ENCODE measurements at places on chromosomes 1 and 21.

GRCh38 chr1:26156285-26157038 lies 2.4 kb upstream of the FAM110D start:
- DNase-seq = no peak

DNA sequence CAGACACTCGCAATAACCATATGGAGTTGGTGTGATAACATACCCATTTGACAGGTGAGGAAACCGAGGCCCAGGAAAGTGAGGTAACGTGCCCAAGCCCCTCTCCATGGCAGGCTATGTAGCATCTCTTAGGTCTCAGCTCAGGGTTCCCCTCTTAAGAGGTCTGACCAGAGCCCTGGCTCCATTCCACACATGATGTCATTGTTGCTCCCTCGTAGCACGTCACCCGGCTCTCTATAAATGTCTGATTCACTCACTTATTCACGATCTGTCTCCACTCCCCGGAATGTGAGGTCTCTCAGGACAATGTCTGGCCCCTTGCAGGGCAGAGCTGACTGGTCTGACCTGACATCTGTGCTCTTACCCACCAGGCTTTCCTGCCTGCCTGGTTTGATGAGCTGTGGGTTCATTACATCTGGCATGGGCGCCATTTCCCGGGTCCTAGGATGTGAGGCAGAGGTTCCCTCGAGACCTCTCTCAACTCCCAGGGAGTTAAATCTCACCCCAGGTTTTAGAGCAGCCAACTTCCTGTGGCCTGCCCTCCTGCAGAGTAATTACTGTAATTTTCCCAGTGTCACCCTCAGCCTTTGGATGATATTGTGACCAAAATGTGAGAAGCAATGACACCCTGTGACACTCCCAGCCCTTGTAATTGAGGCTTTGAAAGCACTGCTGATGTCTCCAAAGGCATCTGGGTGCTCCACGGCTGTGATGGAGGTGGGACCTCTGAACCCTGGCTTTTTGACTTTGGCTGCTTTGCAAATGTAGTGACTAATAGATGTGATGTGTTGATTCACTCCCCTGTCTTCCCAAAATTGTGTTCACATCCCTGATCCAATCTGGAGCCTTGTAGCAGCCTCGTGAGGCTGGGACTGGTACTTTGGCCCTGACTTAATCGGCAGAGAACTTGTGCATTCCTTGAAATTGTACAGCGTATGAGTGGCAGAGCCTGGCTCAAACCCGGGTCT lies 10.6 kb downstream of the ACTL8 start:
- no peak for DNase-seq

GRCh38 chr1:1233567-1233892 lies 1.5 kb downstream of the B3GALT6 start:
- DNase-seq = no peak

GRCh38 chr21:46111193-46111571 lies 13.3 kb downstream of the COL6A2 start:
- no peak for DNase-seq

GRCh38 chr21:41635874-41636273 lies 127.9 kb upstream of the TMPRSS2 start:
- DNase-seq = no peak

Measured in left lung (tissue), 14 donors.